ENCODE measurements at places on chromosomes 5 and 9.

- DNase-seq = no peak
Observed at GRCh38 chr9:81574405-81574804, 114.9 kb downstream of the TLE1 start.

GRCh38 chr5:40490464-40491111 lies 189.1 kb upstream of the PTGER4 start:
- DNase-seq = no peak

DNA sequence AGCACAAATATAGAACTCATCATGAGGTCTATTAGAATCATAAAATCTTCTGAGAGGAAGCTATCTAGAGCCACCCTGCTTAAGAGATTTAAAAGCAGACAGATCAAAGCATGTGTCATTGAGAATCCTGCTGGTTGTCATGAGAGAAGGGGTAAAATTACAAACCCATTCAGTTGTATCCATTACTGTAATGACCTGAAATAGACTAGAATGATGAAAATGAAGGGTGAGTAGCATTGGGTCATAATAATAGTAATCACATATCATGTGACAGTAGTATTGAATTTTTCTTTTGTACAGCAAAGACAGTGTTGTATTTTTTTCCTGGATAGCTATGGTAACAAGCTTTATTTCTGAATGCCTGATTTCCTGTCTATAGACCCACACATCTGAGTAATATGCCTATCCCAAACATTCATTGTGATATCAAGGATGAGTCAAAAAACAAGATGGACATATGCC lies 149.0 kb downstream of the PDE4D start:
- DNase-seq = no peak

GRCh38 chr5:137714946-137715345 lies 20.9 kb downstream of the KLHL3 start:
- DNase-seq = no peak

- DNase-seq = no peak
Observed at GRCh38 chr5:32504329-32504988, 59.9 kb upstream of the ZFR start.

GRCh38 chr5:144844086-144844485 lies 673.4 kb downstream of the KCTD16 start:
- no peak for DNase-seq

DNA sequence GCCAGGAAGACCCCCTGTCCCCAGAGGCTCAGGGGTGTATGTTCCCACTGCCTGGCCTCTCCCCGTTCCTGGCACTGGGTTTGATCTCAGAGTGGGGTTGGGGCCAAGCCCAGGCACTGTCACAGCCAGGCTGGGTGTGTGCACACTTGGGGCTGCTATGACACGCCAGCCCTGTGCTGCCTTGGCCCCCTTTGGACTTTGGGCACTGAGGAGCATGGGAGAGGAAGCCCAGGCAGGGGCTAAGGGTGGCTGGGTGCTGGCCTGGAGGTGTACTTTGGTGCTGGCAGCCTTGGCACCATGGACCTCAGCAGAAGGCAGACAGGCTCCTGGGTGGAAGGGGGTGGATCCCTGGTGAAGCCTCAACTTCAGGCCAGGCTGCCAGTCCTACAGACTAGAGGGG lies 223.6 kb upstream of the ISL1 start:
- DNase-seq = no peak

DNA sequence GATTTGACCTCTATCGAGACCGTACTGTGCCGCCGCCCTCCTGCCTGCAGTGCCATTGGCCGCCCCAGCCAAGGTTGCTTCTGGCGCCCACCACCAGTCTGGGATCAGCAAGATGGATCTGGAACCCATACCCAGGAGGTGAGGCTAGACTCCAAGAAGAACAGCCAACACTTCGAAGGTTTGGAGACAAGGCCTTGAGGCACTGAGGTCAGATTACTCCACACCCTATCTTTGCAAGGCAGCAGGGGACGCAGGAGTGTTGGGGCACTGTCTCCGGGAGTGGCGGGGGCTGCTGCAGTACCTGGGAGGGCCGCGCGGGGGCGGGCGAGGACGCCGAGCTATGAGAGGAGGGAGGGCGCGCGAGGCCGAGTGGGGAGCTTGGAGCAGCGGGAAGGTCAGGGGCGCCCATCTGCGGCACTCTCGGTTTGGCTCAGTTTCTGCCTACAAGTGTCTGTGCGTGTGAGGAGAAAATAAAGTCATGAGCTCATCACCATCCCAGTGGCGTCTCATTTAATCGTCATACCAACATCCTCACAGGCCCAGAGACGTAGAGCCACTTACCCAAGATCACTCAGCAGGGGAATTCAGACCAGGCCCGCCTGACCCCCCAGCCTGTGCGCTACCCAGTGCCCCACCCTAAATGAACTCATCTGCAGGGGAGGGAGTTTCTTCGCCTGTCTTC lies 20.5 kb upstream of the PSD2 start:
- peak; percentile 80 for DNase-seq

- no peak for DNase-seq
Observed at GRCh38 chr5:97118261-97119006, 24.0 kb downstream of the LIX1 start.

DNA sequence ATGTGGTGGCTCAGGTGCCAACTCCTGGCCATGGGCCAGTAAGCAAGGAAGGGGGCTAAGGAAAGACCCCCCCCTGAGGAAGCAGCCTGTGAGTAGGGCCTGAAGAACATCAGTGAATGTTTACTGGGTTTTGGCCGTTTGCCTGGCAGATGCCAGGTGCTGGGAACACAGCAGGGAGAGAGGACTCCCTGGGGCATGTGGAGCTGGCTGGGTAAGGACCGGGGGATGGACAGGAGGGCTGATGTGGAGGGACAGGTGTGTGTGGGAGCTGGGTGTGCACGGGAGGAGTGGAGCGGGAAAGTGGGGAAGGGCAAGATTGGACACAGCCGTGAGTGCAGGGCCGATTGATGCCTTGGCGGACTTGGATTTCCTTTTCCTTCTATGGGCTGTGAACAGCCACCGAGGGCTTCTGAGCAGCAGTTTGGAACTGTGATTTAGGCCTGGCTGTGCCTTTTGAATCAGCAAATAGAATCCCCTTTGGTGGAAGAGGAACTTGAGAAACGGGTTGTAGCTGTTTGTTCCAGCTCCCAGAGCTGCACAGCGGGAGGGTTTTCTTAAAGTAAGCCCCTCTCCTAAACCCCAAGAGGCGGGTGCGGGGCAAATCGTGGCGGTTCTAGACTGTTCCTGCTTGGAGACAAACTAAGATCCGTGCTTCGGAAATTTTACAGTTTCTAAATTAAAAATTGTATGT lies 3.1 kb downstream of the HMCN2 start:
- no peak for DNase-seq

GRCh38 chr5:168365581-168366081 lies 74.2 kb downstream of the WWC1 start:
- DNase-seq = no peak

- DNase-seq = no peak
Observed at GRCh38 chr5:60888359-60889061, 44.4 kb upstream of the ELOVL7 start.

- DNase-seq = no peak
Observed at GRCh38 chr5:113167985-113168384, 191.4 kb downstream of the DCP2 start.

GRCh38 chr5:43020399-43020746 lies 19.7 kb downstream of the ANXA2R start:
- no peak for DNase-seq

DNA sequence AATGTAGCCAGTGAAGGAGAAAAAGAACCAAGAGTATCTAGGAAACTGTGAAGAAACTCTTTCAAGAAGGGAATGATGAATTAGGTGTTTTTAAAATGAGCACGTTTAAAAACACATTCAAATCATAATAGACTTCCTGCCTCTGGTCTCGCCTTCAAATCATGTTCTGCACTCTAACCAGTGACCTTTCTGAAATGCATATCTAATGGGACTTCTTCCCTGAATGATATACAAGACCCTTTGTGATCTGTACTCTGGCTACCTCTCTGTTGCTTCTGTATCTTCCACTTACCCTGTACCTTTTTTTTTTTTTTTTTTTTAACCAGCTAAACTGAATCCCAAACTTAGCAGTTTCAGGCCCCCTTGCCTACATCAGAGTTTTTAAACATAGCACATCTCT lies 19.5 kb downstream of the SRFBP1 start:
- DNase-seq = no peak

- no peak for DNase-seq
Observed at GRCh38 chr5:74660140-74660539, 19.6 kb upstream of the ENC1 start.

GRCh38 chr5:90274216-90274615 lies 135.3 kb downstream of the CETN3 start:
- no peak for DNase-seq

- DNase-seq = no peak
Observed at GRCh38 chr5:72355706-72356299, 35.6 kb downstream of the PTCD2 start.

DNA sequence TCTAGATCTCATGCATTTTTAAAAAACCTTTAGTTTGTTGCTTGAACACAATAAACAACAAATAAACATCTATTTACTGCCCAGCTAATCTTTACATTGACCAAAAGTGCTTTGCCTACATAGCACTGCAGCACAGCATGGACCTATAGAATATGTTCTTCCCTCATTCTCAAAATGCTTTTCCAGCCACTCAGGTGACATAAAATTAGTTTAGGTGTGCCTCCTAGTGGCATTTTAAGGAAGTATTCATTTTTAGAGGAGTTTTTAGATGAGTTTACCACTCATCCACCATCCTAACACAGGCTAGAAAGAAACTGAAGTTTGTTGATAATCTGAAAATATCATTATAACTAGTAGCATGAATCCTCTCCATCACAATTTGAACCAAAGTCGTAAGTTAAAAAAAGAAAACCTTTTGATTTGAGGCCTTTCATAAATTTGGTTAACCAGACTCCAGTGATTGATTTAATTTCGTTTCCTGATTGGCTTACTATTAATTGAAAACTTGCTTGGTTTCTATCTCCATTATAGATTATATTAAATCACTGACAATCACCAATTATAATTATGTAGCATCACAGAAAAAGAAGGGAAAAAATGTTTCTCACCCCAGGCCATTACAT lies 12.6 kb downstream of the PLGRKT start:
- no peak for DNase-seq

GRCh38 chr9:5511935-5512580 lies 1.7 kb downstream of the PDCD1LG2 start:
- no peak for DNase-seq

GRCh38 chr9:14417237-14417636 lies 103.3 kb upstream of the NFIB start:
- no peak for DNase-seq

GRCh38 chr5:173832386-173832785 lies 55.8 kb upstream of the CPEB4 start:
- DNase-seq = no peak

- DNase-seq = no peak
Observed at GRCh38 chr5:79200573-79201183, 35.3 kb upstream of the JMY start.

GRCh38 chr9:85743275-85744128 lies 1.7 kb upstream of the AGTPBP1 start:
- DNase-seq = no peak

DNA sequence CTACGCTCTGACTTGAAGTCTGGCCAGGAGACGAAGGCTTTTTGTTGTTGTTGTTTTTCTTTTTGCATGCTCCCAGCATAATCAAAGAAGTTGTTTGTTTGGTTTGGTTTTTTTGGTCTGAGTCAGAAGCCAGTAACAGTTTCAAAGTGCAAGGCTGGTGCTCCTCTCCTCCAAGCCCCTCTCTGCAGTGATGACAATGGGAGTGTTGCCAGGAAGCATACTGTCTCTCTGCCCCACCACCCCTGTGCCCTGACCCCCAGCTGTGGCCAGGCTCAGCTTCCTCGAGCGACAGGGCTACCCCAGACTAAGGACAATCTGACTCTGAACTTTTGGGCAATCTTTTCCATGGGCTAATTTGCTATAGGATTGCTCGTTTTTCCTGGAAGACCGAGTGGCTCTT lies 173.8 kb upstream of the PITX1 start:
- no peak for DNase-seq

DNA sequence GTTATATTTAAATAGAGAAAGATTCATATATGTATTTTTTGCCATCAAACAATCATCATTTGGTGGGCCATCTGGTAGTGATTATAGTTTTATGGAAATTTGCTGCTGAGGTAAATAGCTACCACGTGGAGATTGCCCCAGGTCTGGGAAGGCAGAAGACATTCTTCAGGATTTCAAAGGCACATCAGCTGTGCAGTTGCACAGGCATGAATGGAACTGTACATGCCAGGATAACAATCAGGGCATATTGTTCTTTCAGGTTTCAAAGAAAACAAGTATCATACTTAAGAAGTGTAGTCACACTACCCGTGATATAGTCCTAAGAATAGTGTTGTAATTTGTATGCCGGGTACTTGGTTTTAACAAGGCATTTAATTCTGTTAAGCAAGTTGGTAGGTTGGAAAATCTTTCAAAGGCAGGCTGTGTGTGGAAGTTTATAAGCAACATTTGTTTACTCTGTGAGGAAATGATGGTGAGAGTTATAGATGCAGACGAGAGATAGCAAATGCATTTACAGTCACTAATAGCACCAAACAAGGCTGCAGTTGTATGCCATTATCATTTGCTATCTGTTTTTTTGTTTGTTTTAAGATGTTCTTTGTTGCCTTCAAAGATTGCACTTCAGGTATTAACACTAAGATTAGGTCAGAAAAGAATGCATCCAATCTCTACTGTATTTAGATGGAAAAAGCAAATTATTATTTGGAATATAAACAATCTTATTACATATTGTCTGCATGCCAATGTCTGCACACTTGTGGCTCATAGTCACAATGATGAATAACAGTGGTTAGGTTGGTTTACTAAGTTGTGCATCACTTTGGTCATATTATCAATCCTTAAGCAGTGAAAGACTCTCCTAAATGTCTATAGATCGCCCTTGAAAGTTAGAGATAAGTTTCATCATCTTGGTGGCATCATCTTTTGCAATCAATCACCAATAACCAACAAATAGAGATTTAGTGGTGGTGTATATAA lies 55.3 kb downstream of the RPS23 start:
- no peak for DNase-seq

GRCh38 chr5:81383867-81384266 lies 10.1 kb downstream of the ACOT12 start:
- no peak for DNase-seq

DNA sequence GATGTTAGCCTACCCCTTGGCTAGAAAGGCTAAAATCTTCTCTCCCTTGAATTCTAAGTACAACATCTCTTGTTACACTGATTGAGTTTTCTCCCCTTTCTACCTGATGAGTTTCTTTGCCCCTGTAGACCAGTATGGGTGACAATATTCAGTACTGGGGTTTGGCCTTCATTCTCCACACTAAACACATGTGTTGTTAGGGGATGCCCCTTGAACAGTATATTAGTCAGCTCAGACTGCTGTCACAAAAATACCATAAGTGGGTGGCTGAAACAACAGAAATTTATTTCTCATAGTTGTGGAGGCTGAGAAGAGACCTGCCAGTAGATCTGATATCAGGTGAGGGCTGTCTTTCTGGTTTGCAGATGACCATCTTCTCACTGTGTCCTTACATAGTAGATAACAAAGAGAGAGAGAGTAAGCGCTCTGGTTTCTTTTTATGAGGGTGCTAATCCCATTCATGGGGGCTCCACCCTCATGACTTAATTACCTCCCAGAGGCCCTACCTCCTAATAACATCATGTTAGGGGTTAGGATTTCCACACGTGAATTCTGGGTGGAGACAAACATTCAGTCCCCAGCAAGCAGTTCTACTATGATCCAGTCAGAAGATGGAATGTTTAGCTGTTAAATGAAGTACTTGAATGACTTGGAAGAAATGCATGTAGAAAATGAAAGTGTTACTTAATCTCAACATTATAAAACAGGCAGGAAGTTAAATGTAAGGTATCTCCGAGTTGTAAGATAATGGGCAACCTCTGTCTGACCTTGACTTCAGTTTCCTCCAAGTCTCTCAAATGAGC lies 17.5 kb downstream of the VLDLR start:
- no peak for DNase-seq

Measured in stimulated activated CD4-positive, alpha-beta T cell treated with anti-CD3 and anti-CD28 coated beads, Interleukin-12 subunit alpha, Interleukin-12 subunit beta, amount 100 ng/mL, for 24 hours (primary cell).